CD4-positive, alpha-beta T cell treated with Interleukin-12 subunit alpha and Interleukin-12 subunit beta, for 1 hour (primary cell): ENCODE measurements at places on chromosomes 5 and 9.

DNA sequence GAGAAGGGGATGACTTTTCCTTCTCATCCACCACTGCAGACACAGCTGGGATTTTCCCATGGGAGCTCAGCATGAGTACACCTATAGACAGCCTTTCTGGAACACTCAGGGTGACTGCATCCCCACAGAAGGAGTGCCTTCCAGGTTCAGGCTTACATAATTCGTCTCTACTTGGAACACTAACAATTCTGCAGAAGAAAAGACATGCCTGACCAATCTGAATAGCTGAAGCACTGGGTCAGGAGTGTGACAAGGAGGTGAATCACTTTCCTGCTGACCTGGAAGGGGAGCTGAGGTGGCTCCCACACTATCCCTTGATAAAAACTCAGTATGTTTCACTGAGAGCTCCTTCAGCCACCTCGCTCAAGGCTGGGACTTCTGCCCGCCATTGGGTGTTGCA, 425.3 kb downstream of the TLR4 start:
- DNase-seq = no peak

DNA sequence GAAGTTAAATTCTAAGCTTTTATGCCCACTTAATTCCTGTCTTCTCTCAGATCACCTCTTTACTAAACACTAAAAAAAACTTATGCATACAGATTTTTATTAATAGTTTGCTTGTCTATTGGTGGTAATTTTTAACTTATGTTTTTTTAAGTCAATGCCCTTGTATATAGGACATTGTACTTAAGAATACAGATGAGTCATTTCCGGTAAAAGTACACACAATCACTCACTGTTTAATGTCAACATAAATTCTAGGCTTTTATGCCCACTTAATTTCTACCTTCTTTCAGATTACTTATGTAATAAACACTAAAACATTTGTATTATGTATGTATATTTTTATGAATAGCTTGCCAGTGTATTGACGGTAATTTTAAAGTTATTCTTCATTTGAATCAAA, 872.8 kb upstream of the CDH9 start:
- DNase-seq = no peak

DNA sequence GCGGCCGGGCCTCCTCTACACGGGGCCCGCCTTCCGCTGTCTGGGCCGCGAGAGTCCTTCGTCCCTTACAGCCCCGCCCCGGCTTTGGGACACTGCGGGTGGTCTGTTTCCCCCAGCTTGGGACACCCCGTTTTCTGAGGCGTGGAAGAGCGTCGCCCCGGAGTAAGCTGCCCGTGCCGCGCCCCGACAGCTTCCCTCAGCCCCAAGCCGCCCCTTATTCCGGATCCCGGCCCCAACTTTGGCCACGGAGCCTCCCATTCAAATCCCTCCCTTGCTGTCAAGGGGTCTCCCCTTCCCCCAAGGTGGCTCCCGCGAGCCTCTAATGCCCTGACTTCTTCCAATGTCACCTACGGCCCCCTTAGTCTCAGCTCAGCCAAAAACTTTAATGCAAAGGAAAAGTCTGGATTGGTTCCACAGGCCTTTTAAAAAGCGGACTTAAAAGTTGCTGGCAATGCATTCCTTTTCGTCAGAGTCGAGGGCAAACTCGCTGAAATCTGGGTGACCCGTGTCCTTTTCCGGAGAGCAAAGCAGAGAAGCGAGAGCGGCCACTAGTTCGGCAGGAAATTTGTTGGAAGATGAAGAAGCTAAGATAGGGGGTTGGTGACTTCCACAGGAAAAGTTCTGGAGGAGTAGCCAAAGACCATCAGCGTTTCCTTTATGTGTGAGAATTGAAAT, 19.8 kb downstream of the EXOSC2 start:
- DNase-seq = no peak

DNA sequence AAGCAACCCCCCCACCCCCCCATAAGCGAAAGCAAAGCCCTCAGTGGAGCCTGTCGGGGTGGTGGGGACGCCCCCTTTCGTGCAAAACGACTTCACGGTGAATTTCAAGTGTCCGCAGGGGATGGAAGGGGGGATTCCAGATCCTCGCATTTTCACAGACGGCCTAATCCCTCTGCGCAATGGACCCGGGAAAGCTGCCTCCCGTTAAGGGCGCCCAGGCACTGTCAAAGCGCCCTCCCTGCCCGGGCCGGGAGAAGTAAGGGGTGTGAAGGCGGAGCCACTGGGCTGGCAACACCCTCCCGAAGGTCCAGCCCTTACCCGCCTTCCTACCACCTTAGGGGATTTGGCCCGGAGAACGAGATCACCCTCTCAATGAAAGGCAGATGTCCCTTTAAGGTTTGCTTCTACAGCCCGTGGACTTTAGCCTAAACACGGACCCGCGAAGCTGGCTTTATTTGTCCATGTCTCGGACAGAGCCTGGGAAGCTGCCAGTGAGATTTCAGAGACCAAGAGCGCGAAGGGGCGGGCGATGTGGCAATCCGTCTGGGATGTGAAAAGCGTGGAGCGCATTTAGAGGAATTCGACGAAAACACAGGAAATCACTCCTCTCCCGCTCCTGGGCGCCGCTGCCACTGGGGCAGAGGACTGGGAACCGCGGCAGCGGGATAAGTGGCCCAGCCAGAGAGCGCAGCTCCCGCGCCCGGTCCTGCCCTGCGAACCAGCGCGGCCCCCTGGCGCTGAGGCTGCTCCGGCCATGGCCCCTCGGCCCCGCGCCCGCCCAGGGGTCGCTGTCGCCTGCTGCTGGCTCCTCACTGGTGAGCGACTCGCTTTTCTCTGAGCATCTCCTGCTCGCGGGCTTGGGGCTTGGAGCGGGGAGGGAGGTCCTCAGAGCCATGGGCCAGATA, at the start of the genes ITGA1 and PELO:
Gene ITGA1, plus strand, starts transcription at position 317 of the 905 bp plus-strand sequence. Its CDS starts 438 bp downstream, at position 755.
Gene PELO, plus strand, starts transcription at position 317 of the 905 bp plus-strand sequence. CDS start 12,479 bp downstream, outside the sequence.
- DNase-seq = peak; percentile 56

DNA sequence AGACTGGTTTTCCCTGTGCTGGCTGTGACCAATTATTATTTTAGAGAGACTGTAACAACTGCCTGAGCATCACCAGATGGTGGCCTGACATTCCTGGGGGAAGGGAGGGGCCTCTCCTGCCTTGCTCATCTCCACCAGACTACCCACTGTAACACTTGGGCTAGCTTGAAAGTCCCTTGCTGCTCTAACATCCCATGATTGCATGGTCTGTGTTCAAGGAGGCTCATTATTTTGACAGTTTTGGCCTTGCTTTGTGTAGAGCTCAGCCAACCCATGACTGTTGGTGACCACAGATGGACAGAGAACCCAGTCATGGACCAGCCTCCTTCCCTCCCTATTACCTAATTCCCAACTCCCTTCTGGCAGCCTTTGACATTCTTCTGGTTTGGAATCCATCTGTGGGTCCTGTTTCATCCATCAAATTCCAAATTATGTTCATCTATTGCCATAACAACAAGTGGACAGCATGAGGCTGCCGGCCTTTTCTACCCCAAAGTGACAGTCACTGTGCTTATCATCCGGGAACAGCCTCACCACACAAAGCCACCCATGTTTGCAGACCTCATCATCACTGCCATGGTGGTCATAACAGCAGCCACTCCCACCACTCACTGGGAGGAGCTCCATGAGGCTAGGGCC, 49.0 kb upstream of the ICE1 start:
- DNase-seq = no peak

DNA sequence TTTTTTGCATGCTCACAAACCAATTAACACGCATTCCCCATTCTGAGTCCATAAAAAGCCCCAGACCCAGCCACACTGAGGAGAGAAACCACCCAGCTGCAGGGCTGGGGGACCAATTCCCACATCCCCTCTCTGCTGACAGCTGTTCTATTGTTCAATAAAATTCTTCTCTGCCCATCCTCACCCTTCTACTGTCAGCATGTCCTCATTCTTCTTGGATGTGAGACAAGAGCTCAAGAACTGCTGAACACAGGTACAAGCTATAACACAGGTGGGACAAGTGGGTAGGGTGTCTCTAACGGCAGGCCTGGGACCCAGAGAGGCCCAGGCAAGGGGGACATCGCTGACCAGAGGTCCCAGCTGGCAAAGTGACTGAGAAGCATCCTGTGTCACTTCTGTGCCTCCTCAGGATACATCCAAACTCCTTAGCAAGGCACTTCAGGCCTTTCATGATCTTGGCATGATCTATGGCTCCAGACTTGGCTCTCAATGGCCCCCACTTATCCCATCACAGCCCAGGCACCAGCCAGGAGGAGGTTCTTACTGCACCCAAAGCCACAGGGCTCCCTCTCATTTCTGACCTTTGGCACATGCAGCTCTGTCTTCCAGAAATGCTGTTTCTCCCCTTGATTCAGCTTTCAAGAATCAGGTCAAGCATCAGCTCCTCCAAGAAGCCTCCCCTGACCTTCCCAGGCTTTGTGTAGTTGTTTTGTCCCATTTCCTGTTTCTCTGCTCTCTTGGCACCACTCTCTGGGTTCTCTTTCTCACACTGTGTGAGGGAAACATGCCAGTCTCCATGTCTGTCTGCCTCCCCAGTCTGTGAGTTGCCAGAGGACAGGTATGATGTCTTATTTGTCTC, 7.3 kb upstream of the ALDH1B1 start:
- no peak for DNase-seq

DNA sequence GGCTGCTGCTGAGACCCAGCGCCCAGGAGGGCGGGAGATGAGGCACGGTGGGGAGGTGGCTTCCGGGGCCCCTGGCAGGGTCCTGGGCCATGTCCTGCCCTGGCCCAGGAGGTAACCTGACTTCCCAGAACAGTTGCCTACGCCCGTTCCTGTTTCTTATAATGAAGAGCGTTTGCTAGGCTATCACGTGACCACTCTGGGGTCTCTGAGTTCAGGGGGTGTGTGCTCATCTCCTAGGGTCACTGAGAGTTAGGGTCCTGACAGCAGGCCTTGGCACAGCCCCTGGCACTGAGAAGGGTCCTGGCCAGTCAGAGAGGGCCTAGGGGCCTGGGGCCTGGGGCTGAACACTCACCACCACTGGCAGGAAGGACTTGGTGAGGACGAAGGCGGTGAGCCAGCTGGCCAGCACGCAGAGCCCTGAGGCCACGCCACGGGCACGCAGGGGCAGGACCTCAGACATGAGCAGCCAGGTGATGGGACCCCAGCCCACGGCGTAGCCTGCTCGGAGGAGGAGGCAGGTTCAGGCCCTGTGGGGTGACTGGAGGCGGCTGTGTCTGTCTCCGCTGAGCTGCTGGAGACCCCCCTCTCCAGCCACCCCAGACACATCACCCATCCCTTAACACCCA, 6.0 kb downstream of the SLC2A6 start:
- no peak for DNase-seq

DNA sequence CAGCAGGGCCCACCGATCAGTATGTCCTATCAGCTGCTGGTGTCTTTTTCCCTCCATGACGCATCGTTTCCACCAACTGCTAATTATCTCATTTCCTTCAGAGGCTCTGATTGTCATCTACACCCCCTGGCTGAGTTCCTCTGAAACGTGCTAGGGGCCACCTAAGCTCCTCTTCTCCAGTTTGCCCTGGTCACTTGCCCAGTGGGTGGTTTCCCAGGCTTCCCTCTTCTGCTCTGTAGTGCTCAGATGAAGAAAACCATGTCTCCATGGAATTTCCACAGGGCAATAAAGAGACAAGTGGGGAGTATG, 65.3 kb downstream of the TSTD2 start:
- DNase-seq = no peak

DNA sequence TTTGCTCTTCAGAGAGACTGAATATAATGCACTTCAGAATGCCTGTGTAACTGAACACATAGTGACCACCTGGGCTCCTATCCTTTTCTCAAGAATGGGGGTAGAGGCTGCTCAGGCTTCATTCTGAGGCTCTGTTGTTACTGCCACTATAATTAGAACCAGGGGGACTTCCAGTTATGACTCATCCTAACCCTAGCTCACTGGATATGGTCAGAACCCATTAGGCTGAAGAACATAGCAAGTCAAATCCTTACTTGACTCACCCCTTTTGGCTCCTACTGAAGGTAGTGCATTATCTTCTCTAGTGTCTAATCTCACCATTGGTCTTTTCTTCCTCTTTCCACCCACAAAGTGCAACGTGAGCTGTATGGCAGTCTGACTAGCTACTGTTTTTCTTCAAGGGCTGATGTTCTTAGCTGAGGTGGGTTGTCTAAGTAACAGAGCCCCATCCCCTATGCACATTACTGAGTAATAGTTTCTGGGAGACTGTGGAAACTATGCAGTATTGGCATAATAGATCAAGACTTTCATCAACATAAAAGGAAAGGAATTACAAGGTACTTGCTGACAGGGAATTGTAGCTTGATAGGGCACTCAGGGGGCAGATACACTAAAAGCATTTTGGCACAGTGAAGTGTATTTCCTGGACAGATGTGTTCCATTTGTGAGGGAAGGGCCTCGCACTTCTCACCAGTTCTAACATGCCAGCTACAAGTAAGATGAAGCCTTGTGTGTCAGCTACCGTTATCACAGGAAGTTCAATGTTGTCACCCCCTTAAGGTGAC, 431.0 kb upstream of the MEF2C start:
- peak; percentile 2 for DNase-seq

GRCh38 chr5:1834721-1835429, 33.7 kb downstream of the NDUFS6 start:
- no peak for DNase-seq

DNA sequence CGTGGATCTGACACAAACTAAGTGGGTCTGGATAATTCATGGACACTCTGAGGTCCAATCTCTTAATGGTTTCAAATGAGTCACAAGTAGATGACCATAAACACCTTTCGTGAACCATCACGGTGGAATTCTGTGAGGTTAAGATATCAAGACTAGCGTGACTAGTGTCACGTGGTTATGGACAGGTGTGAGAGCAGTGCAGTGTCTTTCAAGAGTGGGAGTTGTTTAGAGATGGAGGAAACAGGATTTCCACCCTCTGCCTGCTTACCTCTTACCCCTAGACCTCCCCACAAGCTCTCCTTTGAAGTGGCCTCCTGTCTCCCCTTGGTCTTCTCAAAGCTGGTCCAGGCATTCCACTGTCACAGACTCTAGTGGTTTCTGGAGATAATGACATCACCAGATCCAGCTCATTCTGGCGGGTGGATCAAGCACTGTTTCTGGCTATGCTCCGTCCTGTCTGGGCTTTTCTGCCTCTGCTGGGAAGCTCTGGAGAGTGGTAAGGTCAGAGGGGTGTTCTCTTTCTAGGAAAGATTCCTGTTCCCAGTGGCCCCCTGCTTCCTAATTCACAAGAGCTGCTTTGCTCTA, 20.0 kb upstream of the ZNF782 start:
- no peak for DNase-seq

- no peak for DNase-seq
Measured at GRCh38 chr9:87497080-87497603, 525 bp upstream of the DAPK1 start.
